CD4-positive, CD25-positive, alpha-beta regulatory T cell (primary cell): ENCODE measurements at places on chromosomes 3 and 15.

DNA sequence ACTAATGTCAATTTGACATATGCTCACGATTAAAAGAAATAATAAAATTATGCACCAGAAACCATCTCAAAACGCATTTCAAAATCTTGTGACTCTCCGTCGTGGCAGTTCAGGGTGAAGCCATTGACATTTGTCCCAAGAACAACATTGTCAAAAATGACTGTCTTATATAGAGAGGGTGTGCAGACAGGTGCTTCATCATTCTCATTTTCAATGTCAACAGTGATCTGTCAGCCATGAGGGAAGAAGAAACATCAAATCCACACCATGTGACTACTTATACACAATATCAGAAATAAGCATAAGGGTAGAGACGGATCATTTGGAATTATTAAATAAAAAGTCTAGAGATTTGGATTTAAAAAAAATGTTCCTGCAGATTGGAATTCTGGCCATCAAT, 65.1 kb upstream of the C3orf49 start:
- DNase-seq, result no peak

DNA sequence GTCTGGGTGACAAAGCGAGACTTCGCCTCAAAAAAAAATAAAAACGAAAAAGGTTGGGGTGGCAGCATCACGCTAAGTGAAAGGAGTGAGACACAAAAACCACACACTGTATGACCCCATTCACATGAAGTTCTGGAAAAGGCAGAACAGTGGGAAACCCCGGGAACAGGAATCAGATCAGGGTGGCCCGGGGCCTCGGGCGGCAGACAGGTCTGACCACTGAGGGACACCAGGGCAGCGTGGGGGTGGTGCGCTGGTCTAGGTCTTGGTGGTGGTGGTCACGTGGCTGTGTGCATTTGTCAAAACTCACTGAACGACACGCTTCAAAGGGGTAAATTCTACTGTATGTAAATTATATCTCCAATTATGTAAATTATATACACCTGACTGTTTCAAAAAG, 79.7 kb upstream of the PRR20G start:
- DNase-seq, result no peak

- no peak for DNase-seq
Measured at GRCh38 chr15:64623347-64623996, 151.9 kb downstream of the RBPMS2 start.

DNA sequence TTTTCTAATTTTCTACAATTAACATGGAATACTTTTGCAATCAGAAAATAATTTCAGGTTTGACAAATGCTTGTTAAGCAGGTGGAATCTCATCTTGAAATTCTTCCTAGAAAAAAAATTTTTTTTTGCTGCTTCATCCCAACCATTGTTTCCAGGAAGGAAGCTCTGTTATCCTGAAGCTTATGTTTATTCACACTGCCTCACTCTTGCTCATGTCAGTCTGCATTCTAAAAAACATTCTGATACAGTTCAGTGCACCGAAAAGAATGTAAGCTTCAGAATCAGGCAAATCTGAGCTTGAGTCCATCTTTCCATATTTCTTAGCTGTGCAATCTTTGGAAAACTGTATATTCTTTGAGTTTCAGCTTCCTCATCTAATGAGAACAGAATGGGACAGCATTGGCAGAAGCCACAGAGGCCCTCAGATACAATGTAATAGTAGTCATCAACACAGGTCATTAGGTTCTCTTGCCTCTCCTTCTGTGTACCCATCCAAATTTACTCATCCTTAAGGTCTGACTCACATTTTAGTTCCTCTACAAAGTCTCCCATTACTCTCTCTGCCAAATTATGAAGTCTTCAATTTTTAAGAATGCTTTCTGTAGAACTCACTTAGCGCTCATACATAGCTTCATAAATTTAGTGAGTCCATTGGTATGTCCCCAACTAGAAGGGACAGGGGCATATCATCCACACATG, 881.8 kb upstream of the NR2F2 start:
- DNase-seq, result no peak

DNA sequence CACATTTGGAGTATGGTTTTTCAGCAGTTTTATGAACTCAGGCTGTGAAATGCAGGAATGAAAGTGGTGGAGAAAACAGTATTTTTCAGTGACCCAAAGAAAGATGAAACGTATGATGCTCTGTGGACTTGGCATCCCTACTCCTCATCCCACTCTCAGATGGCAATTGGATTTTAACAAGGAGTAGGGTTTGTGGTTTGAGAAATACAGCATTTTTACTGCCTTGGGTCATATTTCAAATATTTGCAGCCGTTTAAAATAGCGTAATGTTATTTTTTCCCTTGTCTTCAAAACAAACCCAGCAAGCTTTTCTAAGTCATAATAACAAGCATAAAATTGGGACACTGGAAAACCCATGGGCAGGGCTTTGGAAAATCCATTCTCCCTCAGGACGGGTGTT, 117.2 kb upstream of the LRIG1 start:
- DNase-seq, result no peak
